Anterior cingulate cortex (tissue), 58 donors: ENCODE measurements at places on chromosomes 13 and 19.

DNA sequence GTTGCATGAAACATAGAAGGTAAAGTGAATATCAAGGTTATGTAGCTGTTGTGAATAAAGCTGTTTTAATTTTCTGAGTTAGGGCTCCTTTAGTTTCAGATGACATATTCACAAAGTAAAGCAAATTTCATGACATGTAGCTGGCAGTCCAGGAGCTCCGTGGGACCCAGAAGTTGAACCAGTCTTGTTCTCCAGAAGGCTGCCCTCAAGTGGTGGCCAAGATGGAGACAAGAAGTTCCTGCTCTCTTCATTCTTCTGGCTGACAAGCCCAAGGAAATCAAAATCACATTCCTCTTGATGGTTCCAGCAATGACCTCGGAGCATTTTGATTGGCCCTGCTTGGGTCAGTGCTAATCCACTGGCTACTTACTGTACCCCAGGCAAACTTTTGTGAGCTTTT, 128.7 kb downstream of the LIG4 start:
- DNase-seq: no peak

DNA sequence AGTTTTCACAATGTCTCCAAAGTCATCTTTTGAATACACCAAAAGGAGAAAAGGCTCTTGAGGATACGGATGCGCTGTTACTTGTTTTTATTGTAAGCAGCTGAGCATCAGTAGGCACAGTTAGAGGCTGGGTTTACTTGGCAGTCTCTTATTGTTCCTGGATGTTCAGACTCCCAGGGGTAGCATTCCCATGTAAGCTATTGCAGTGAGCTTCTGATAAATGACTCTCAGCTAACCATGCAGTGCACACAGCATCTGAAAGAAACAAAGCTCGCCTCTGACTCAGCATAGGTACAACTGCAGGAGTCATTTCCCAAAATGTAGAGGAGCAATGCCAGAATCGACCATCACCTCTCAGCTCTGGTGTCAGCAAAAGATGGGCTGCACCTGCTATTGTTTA, 84.8 kb downstream of the DCT start:
- no peak for DNase-seq

DNA sequence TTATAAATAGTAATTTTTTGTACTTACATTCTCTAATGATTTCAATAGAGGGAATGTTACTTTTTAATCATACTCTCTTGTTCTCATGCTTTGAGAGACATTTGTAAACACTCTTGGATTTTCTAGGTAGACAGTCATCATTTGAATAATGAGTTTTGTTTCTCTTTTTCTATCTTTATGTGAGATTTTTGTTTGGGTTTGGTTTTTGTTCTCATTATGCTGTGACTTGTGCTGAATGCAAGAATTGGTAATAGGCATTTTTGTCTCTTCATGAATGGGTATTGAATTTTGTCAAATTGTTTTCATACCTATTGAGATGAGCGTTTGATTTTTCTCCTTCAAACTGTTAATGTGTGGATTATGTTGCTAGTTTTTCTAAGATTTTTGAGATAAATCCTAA, 56.8 kb upstream of the GPR183 start:
- DNase-seq: no peak

DNA sequence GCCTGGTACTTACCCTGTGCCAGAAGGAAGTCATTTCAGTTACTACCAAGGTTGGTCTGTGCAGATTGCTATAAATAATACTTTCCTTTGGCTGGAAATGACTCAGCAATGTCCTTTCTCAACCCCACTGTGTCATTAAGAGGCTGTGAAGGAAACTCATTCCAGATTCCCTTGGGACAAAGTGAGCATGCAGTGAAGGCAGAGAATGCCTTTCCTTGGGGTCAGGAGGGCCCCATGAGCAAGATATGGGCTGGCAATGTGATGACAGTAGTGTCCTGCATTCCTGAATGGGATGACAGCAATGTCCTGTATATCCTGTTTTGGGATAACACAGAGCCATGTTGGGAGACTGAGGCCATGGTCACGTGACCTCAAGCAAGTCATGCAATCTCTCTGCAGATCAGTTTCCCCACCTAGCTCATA, 213.1 kb upstream of the TMTC4 start:
- DNase-seq: no peak

DNA sequence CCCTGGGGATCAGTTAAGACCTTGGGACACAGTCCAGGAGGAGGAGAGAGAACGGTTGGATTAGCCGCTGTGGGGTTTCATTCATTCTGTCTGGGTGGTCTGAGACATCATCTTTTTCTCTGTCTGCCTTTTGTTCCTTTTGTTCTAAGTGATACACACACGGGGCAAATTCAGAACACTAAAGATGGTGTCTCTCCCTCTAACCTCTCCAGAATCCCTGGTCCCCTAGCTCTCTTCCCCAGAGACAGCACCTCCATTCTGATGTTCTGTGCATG, 5.0 kb downstream of the BICRA start:
- no peak for DNase-seq

DNA sequence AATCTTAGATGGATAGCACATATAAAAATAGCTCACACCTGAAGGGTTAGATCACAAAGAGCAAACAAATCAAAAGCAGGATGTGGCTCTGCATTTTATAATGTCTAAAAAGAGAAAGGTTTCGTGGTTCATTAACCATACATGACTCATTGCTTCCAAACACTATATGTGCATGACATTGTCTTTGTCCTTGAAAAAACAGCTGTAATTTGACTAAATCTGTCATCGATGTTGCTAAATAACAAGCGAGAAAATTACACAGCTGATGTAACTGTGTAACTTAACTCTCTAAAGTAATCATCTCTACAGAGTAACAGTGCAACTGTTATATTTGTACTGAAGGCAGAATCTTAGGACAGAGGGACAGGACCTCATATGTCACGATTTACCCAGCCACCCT, 383.1 kb upstream of the GPC6 start:
- no peak for DNase-seq

DNA sequence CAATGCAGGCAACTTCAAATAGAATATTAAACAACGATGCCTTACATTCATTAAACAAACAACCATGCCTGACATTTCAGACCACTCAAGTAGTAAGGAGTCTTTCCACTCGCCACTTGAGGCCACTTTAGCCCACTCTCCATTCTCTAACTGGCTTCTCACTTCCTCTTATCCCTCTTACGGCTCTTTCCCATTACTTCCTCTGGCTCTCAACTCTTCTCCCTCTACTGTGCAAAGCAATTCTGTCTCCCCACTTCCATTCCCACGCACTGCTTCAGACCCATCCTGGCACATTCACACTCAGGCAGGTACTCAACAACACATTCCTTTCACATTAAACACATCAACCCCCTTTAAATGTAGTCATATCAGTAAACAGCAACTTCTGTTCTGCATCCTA, 229.8 kb upstream of the IPO5 start:
- no peak for DNase-seq
